ENCODE measurements at places on chromosomes 2 and 18.

DNA sequence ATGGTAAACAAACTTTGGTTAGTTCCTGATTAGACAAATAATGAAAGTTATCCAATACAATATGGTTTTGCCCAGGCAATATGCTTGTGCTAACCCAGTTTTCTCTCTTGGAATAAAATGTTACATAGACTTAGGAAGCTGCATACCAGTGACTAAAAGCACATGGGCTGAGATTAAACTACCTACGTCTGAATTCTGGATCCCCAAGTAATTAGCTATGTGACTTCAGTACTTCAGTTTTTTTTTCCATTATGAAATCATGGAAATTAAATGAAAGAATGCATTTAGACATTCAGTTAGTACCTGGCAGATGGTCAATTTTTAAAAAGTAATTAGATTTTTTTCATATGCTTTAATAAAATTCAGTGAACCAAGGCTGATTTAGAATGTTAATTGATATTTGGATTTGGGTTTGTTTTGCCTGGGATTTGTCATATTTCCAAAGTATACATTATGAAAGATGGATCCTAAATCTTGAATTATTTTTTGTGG, 213.9 kb downstream of the PTH2R start:
- DNase-seq = no peak

- no peak for DNase-seq
These were observed 3.7 kb downstream of the PRKAG3 start for GRCh38 chr2:218827701-218828476.

DNA sequence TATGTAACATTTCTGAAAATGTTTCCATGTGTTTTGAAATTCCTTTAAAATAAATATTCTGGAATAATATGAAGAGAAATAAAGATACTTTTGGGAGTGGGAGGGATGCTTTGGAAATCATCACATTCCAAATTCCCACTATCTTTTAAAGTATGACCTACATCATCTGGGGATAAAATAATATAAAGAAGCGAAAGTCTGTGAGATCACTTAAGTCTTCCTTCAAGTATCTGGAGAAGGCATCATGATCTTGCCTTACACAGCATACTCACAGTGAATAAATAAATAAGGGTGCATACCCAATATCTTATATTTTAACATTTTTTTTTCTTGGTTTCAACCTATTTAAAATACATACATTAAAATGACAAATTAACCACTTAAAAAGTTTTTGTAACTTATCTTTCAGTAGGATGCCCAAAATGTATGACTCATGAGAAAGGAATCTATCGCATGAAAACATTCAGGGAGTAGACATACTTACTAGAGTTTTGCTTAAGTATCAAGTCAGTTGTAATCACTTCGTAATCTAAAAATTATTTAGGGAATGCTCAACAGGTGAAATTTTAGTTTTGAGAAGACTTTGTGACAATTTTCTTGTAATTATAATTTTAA, 248.3 kb upstream of the COL3A1 start:
- DNase-seq = no peak

DNA sequence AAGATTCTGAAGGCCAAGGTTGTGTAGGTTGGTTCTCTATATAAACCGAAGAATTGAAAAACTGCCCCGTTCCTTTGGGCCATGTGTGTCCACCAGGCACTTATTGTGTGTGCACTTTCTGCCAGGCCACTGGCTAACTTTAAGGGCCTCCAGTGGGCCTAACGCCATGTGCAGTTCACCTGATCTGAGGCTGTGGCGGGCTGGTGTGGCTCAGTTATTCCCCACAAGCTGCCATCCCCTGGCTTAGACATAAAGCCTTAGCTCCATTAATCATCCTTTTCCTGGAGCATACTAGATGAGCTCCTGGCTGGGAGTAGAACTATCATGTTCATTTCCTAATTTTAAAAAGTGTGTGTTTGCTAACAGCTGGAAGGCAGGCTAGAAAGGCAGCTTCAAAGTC, 304.1 kb upstream of the TNP1 start:
- DNase-seq = no peak

- DNase-seq = no peak
These were observed 57.6 kb upstream of the KLHL29 start for GRCh38 chr2:23327416-23327815.
